Ascending aorta (tissue), 2 donors: ENCODE measurements at places on chromosomes 7 and 10.
A peak's percentile ranks its signal among the peaks of the same experiment; 100 is the strongest.

DNA sequence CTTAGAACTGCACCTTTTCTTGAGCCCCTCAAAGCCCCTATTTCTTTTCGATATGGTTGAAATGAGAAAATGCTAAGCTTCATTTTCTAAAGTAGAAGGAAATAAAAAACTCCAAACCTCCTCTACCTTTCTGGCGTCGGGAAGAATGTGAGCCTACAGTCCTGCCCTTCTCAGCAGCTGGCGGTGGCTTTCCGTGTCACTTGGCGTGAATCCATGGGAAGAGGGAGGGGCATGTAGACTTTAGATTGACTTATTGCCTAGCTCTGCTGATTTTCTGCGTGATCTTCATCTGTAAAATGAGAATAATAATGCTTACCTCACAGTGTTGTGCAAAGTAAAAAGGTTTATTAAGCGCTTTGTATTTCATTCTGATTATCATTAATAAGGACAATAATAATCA is 35.0 kb downstream of the PRR15 start:
- no peak for DNase-seq

- peak; percentile 75 for DNase-seq
Measured at GRCh38 chr10:60032723-60033122, 126.4 kb upstream of the CCDC6 start.

- no peak for DNase-seq
Measured at GRCh38 chr7:136039577-136040345, 62.6 kb upstream of the MTPN start.

DNA sequence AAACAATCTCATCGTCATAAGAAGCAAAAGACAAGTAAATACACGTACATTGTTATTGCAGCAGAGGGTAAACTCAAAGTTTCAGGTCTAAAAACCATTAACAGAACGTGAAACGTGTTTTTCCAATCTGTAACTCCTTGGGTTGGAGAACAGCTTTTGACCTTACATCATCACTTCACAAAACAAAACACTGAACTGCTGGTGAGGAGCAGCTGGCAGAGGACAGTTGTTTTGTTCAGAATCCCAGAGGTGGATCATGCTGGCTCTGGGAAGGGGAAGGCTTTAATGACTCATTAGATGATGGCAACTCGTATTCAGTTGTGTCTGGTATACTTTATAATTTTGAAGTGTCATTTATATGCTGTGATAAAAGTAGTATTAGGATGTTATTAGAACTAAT is 923.0 kb upstream of the CELF2 start:
- no peak for DNase-seq

- DNase-seq: no peak
Measured at GRCh38 chr10:13681095-13681494, 94.3 kb downstream of the PRPF18 start.

- DNase-seq: no peak
Measured at GRCh38 chr7:140230516-140230860, 53.7 kb upstream of the KDM7A start.

DNA sequence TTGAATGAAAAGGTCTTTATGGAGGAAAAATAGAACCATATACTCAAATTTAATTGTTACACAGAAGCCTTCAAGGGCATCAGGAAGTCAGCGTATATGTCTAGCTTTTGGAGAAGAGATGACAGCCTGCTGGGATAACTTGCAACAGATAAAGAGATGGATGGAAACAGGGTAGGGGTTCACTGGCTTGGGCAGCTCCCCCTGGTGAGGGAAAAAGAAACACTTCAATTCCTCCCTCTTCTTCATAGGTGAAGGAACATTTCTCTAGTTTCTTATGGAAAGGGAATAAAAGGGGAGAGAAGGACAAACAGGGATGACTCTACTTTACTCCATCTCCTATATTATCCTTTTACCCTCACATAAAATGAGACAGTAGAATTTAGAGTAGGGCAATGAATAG is 635.7 kb downstream of the PHTF2 start:
- no peak for DNase-seq
